ENCODE measurements at places on chromosomes 5 and 9.

DNA sequence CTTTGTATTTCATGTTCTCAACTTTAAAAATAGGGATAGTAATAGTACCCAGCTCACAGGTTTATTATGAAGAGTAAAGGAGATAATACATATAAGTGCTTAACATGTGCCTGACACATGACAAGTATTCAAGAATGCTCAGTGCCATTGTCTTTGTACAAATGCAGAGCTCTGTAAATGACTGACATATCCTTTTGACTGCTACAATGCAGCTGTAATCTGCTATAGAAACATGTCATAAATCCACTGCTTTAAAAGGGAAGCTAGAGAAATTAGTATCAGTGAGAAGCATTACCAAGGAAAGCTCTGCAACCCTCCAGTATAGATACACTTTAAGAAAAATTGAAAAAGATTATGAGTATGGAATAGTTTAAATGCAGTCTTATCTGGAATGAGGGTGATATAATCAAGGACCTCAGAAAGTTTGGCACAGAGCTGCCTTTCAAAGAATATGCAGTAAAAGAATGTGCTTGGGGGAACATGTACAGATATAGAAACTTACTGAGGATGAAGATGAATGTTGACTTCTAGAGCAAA lies 17.9 kb downstream of the ERAP1 start:
- no peak for DNase-seq

GRCh38 chr9:135498381-135499126 lies 1.9 kb upstream of the MRPS2 start:
- DNase-seq = no peak

DNA sequence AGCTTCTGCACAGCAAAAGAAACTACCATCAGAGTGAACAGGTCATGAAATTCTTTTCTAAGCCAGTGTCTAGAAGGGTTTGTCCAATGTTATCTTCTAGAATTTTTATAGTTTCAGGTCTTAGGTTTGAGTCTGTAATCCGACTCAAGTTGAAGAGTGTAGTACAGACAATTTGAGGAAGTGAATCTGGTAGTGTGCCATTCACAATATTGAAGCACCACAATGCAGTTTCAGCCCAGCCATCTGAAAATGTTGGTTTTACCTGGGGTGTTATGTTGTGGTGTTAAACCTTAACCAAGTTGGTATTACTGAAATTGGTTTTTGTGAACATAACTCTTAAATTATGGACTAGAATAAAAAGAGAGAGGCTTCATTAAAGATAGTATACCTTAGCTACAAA lies 77.2 kb downstream of the ADAMTS16 start:
- DNase-seq = no peak

DNA sequence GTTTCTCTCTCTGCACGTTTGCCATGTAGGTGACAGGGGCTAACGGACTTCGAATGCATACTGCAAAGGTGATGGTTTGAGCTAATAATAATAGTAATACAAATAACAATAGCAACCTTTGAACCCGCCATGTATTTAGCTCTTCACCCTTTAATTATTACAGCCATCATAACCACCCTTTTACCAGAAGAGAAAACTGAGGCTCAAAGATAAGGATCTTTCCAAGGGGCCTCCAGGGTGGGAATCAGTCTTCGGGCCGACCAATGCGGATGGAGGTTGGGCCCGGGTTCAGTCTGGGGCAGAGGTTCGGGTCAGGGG lies 494 bp downstream of the CDKN2AIPNL start:
- no peak for DNase-seq

DNA sequence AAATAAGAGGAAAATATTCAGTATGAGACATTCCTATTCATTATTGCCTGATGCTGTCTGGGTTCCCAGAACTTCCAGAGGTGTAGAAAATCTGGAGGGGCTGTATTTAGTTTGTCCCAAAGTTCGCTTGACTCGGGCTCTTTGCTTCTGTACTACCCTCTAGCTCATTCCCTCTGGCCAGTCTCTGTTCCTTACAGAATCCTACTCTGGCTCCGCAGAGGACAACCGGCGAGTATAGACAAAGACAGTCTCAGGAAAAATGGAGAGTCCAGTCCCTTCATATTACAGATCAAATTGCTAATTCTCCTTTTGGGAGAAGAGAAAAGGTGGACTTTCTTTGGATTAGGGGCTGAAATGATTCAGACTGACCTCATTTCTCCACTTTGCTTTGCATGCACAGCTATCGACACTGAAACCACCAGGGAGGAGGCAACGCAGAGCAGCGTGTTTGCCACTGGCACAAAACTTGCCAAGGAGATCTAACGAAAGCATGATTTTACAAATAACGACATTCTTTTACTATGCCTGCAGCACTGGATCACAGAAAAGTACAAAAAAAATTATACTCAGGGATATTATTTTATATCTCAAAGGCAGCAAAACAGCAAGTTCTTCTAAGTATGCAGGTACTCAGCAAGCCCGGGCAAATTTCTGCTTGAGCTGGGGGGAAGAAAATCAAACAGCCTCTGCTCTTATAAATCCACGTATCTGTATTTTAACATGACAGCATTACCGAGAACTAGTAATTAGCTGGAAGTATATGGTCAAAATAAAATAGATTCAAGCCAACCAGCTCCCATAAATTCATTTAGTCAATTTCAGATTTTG lies 279.7 kb downstream of the NPR3 start:
- DNase-seq = no peak

DNA sequence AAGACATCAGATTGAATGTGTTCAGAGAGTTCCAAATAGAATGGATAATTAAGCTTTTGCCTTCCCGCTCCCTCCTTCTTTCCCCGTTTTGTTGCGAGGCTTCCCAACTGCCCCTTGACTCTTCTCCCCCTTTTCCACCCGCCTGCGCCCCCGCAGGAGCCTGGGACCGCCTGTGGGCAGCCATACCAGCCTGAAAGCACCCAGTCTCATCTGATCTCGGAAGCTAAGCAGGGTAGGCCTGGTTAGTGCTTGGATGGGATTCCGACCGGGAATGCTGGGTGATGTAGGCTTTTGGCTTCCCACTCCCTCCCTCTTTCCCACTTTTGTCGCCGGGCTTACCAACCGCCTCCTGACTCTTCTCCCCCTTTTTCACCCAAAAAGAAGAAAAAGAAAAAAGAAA lies 6.8 kb upstream of the HSD17B4 start:
- DNase-seq = no peak

- no peak for DNase-seq
Measured at GRCh38 chr5:40600383-40600782, 79.3 kb upstream of the PTGER4 start.

GRCh38 chr9:76221423-76221822 lies 172.8 kb downstream of the RFK start:
- DNase-seq = no peak

DNA sequence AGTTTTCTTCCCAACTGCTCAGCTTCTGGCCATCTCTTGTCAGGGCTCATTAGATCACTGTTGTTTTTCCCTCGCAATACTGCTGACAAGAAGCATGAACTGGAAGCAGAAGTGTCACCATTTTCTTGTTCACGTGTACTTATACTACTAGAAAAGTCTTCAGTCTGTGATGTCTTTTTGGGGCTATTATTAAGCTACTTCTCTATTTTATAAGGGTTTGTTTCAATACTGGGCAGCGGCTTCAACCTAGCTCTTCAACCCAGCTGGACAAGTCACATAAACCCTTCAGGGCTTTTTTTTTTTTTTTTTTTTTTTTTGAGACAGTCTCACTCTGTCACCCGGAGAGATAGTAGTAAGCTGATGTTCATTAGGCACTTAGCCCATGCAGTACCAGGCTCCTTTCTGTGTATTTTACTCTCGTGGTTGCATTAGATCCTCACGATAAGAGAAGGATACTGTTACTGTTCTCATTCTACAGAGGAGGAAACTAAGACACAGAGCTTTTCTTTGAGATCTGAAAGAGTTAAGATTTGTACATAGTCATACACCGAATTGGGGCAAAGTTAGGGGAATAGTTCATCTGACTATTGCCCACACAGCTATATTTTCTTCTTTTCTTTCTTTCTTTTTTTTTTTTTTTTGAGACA lies 20.5 kb downstream of the RAPGEF1 start:
- no peak for DNase-seq

DNA sequence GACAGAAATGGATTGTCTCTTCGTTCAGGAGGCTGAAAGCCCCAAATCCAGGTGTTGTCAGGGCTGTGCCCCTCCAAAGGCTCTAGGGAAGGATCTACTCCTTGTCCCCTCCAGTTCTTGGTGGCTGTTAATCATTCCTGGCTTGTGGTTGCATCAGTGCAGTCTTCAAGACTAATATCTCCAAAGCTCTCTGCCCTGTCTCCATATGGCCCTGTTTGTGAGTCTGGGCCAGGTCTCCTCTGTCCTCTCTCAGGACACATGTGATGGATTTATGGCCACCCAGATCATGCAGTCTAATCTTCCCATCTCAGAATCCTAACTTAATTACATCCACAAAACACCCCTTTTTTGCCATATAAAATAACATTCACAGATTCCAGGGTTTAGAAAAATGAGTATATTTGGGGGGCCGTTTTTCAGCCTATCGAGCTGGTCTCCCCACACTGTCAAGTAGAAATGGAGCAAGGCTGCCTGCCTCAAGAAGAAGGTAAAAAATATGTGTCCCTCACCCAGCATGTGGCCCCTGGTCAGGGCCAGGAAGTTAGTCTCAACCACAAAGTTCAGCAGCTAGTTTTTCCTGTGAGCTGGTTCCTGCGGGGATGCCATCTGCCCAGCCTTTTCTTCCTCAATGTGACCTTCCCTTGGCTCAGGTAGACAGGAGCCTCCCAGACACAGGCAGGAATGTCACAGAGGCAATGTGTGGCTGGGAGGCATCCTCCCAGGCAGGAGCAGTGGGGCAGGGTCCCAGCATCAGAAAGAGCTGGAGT lies 509.4 kb downstream of the IRX1 start:
- DNase-seq = no peak

GRCh38 chr5:96501991-96502646 lies 69.1 kb upstream of the PCSK1 start:
- DNase-seq = no peak

GRCh38 chr5:143166090-143166489 lies 237.4 kb downstream of the NR3C1 start:
- DNase-seq = no peak

DNA sequence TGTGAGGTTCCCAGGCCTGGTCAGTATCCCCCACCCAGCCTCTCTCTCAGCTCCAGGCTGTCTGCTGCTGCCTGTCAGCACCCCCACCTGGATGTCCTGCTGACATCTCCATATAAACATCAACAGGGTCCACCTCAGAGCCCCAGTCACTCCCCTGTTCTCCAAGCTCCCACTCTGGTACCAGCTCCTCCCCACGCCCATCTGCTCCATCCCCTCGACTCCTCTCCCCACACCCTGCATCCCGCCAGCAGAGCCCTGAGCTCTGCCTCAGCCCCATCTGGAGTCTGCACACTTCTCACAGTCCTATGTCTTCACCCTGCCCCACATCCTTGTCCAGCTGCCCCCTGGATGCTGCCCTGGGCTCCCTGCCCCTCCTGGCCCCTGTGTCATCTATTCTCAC lies 67.7 kb upstream of the LRRTM2 start:
- no peak for DNase-seq

GRCh38 chr5:173486355-173487225 lies 129.9 kb downstream of the BOD1 start:
- no peak for DNase-seq

All from left kidney (tissue), 8 donors.